ENCODE measurements at places on chromosomes 11 and 22.

DNA sequence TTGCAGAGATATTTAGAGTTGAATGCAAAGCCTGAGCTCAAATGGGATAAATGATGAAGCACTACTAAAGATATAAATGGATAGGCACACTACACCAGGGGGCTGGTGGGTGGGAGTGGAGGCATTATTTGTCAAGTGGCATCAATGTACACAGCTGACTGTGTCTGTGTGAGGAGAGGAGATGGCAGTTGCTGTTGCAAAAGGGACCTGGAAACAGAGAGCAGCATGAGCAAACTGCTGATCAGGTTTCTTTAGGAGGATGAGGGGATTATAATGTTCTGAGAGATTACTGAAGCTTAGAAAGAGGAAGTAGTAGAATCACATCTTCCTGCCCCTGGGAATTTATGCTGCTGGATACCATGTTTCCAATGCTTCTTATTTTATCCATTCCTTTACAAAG is 39.4 kb upstream of the LIN7C start:
- no peak overlapping the region for H3K27ac ChIP-seq
- no peaks in the 10 kb centered on the region for H3K27me3 ChIP-seq
- no peaks in the 10 kb centered on the region for H3K36me3 ChIP-seq
- H3K4me3 ChIP-seq = no peak overlapping the region
- no peaks in the 10 kb centered on the region for H3K4me1 ChIP-seq
- DNase-seq = no peak

- H3K4me3 ChIP-seq = no peak overlapping the region
- H3K4me1 ChIP-seq = no peaks in the 10 kb centered on the region
- no peak for DNase-seq
- H3K27ac ChIP-seq = peak overlapping the region; percentile 21
These were observed 103.8 kb downstream of the FAM168A start for GRCh38 chr11:73493956-73494598.

DNA sequence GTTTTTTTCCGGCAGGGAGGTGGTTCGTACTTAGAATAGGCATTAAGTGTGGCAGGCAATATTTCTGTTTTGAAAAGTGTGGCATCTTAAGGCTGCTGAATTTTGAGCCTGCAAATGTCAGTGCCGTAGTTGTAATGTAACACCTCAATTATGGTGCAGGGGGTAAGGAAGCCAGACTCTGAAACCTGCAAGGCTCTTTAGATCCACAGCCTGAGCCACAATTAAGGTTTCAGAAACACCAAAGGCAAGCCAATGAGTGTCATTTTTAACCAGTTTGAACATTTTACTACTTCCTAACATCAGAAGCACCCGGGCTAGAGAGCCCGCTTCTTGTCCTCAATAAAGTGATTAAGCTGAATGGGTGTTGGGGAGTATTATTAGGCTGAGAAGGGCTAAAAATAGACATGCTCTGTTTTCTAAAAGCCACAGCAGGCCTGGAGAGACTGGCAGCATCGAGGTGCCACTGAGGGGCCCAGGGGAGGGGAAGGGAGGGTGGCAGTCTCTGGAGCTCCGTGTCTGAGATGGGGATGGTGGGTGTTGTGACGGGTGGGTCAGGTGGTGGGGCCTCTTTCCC is 113.4 kb downstream of the ZBTB16 start:
- peaks cover 100% of the 10 kb centered on the region for H3K4me1 ChIP-seq
- peak overlapping the region; percentile 95 for H3K27ac ChIP-seq
- no peak overlapping the region for H3K4me3 ChIP-seq
- DNase-seq = no peak
- H3K36me3 ChIP-seq = no peaks in the 10 kb centered on the region

- H3K4me1 ChIP-seq = no peaks in the 10 kb centered on the region
- H3K4me3 ChIP-seq = no peak overlapping the region
- H3K36me3 ChIP-seq = no peaks in the 10 kb centered on the region
- no peak for DNase-seq
- no peaks in the 10 kb centered on the region for H3K27me3 ChIP-seq
These were observed 35.3 kb downstream of the GNB1L start for GRCh38 chr22:19819208-19819910.

GRCh38 chr11:96664110-96664509 is 274.3 kb downstream of the JRKL start:
- no peak overlapping the region for H3K4me3 ChIP-seq
- no peaks in the 10 kb centered on the region for H3K36me3 ChIP-seq
- DNase-seq = no peak
- no peaks in the 10 kb centered on the region for H3K4me1 ChIP-seq

GRCh38 chr11:117933930-117934329 is 4.7 kb upstream of the TMPRSS13 start:
- no peaks in the 10 kb centered on the region for H3K27me3 ChIP-seq
- no peaks in the 10 kb centered on the region for H3K4me1 ChIP-seq
- H3K27ac ChIP-seq = no peak overlapping the region

GRCh38 chr11:110000031-110000502 is 93.1 kb upstream of the ZC3H12C start:
- no peak overlapping the region for H3K4me3 ChIP-seq
- H3K36me3 ChIP-seq = no peaks in the 10 kb centered on the region
- no peaks in the 10 kb centered on the region for H3K27me3 ChIP-seq
- peaks cover 17% of the 10 kb centered on the region for H3K4me1 ChIP-seq
- DNase-seq = no peak

All from tibial nerve (tissue), 4 donors.